ELF-1 (cell line): ENCODE measurements at places on chromosomes 3 and 15.
A peak's percentile ranks its signal among the peaks of the same experiment; 100 is the strongest.

DNA sequence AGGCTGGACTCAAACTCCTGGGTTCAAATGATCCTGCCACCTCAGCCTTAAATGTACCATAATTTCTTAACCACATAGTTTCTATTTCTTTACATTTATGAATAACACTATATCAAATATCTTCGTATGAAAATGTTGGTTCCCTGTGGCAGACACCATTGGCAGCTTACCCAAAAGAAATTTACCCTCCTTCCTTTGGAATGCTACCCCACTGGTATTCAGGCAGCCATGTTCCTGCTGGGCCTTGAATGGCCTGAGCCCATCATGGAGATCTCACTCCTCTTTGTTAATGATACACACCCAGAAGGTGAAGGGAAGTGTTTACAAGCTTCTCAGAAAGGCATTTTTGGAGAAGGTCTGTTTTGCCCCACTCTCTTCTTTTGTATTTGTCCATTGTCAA lies 94.3 kb upstream of the RNF7 start:
- DNase-seq, result no peak

- no peak for DNase-seq
Observed at GRCh38 chr3:154132777-154133375, 11.7 kb downstream of the ARHGEF26 start.

DNA sequence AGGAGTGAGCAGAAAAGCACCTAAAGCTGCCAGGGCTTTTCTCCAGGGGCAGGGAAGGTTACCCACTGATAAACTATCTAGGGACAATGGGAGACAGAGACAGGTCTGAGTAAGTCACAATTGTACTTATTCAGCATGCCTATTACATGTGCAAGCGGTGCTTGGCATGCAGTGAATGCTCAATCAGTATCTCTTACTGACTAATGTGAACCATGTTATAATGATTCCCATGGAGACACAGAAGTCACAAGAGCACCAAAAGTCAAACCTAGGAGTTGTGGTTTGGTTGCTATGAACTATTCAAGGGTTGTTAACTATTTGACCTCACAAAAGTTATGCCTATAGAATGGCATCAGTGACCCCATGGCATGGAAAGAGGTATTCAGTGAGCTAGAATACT lies 50.0 kb upstream of the RASGRP1 start:
- DNase-seq, result no peak

DNA sequence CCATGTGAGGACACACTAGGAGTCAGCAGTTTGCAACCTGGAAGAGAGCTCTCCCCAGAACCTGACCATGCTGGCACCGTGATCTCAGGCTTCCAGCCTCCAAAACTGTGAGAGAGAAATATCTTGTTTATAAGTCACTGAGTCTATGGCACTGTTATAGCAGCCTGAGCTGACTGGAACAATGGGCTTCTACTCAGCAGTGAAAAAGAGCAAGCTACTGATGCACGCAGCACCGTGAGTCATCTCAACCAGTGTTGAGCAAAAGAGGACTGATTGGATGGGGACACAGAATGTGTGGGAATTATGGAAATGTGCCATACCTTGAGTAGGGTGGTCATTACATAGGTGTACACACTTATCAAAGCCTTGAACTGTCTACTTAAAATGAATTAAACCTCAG lies 230.4 kb downstream of the PLCL2 start:
- DNase-seq, result no peak

GRCh38 chr15:52730173-52730572 lies 51.0 kb upstream of the ATOSA start:
- DNase-seq, result no peak

DNA sequence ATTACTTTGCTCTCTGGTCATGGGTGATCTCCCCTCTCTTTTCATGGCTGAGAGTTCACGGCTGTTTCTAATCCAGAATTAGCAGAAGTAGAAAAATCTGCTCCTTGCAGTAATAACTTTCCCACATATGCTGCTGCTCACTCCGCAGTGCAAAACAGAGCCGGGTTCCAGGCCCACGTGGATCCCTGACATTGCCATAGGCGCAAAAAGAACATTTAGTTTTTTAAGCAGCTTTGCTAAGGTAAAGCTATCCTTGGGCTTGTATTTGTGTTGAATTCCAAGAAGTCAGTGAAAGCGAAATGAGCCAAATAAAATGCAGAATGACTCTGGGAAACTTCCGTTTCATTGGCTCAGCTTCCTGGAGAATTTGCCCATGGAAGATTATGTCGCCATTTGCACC lies 633.7 kb upstream of the SUCLG2 start:
- DNase-seq, result no peak

DNA sequence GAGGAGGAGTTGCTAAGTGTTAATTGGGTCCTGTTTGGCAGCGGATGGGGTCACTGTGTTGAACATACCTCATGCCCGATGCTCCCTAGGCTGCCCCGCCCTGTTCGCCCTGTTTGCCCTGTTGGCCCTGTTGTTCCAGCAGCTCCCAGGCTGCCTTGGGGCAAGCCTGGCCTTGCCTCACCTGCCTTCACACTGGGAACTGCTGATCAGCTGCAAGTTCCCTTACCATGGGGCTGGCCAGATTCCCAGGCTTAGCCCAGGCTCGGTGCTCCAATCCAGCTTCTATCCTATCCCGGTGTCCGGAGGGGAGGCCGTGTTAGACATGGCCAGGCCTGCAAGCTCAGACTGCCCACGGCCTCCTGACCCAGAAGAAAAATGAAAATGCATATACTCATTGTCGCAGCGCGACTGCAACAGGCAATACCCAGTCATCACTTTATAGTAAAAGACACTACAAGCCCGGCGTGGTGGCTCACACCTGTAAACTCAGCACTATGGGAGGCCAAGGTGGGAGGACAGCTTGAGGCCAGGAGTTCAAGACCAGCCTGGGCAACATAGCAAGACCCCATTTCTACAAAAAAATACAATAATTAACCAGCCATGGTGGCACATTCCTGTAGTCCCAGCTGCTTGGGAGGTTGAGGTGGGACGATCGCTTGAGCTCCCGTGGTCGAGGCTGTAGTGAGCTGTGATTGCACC lies 42.9 kb upstream of the ZNF710 start:
- peak; percentile 87 for DNase-seq

DNA sequence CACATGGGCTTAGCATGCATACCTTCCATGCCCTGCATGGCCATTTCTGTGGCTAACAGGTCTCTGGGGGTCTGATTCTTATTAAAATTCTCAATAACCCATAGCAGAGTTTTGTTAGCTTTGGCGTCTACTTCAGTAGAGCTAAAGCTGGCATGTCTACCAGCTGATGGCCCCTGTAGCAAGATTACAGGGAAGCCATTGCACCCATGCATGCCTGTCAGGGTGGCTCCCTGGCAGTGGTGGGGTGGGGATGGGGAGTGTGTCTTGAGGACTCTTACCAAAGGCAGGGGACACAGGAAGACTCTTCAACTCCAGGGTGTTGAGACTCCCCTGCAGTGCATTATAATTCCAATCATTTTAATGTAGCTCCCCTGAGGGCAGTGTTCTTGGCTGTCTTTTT lies 4.7 kb downstream of the KY start:
- no peak for DNase-seq

GRCh38 chr15:74240897-74241614 lies 4.9 kb downstream of the CCDC33 start:
- no peak for DNase-seq

- DNase-seq, result no peak
Observed at GRCh38 chr3:13617981-13618380, 69.1 kb downstream of the FBLN2 start.

GRCh38 chr15:68795298-68795848 lies 25.3 kb downstream of the ANP32A start:
- peak; percentile 96 for DNase-seq

DNA sequence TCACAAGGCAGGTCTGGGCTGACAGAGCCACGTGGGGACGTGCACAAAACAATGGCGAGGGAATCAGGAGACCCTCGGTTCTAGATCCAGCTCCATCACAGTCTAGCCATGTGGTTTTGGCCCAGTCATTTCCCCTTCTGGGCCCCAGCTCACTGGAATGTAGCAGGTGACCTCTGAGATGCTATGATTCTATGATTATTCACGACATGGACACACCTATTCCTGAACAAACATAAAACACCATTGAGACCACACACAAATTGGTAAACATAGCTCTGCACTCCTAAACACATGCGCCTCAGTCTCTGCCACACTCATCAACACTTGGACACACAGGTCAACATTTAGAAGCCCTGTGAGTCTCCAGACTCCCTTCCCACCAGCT lies 9.0 kb downstream of the IGDCC4 start:
- DNase-seq, result no peak

- no peak for DNase-seq
Observed at GRCh38 chr15:75232826-75233503, 25.2 kb upstream of the GOLGA6C start.

DNA sequence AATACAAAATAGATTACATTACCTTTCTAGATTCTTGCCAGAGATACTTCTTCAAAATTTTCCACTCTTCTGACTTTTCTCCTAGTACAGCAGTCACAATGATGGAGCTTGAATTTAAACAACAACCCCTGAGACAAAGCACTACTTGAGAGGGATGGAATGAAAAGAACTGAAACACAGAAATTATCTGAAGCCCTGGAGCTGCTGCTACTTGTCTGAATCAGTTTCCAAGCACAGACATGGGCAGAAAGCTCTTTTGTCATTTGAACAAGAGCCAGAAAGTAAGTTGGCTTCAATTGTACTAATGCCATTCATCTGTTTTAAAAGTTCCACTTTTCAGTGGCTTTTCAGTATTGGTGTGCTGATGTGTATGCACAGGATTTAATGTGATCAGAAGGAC lies 718.5 kb upstream of the ARPP21 start:
- DNase-seq, result peak; percentile 14
